Muscle of arm (tissue), 14 donors: ENCODE measurements at places on chromosomes 11 and 22. TPM values are rescaled to one million over a fixed set of nuclear protein-coding genes. Genes with fewer than 3 reads are reported as not detected.

GRCh38 chr11:76613901-76614300, 56.6 kb downstream of the LRRC32 start:
- DNase-seq, result no peak

Gene MTNR1B
- polyA plus RNA-seq, result 0.11 TPM

Gene OR51B5
- 0.14 TPM for polyA plus RNA-seq

GRCh38 chr22:35403356-35403755, 3.4 kb downstream of the MCM5 start:
- no peak for DNase-seq

Gene MCHR1
- polyA plus RNA-seq, result 0.41 TPM

Gene OR52N4
- not detected for polyA plus RNA-seq

DNA sequence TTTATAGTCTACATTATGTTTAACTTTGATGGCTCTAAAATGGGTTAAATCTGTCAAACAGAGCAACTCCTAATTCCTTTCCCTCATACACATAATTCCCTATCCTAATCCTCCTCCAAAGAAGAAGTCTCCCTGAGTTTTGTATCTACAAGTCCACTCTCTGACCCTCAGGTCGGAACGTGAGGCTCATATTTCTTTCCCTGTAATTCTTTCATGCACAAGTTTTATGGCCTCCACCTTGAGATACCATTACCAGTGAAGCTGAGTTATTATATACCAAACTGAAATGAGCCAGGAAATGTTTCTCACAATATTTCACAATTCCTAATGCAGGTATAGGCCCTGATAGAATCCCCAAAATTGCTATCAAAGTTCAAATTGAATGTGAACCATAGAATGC, 106.4 kb downstream of the CASP12 start:
- DNase-seq, result no peak

GRCh38 chr11:71242391-71242790, 10.0 kb downstream of the SHANK2 start:
- DNase-seq, result no peak

Gene CNGA4
- polyA plus RNA-seq, result 0.33 TPM

DNA sequence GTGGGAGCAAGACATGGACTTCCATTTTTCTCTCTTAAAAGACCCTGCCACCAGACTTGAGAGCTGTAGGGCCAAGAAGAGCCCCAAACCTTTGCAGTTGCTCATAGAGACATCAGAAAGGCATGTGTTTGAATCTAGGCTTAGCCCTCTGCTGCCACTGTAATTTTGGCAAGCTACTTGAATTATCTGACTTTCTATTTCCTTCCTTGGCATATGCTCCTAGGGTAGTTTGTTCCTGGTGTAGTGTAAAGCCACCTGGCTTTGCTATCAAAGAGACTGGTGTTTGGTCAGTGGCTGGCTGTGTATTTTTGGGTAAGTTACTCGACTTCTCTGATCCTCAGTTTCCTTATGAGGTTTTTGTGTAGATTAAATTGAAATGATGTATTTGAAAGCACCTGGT, 252.1 kb upstream of the CCDC90B start:
- DNase-seq, result no peak

GRCh38 chr22:38819387-38819940, 24.4 kb downstream of the NPTXR start:
- DNase-seq, result no peak

DNA sequence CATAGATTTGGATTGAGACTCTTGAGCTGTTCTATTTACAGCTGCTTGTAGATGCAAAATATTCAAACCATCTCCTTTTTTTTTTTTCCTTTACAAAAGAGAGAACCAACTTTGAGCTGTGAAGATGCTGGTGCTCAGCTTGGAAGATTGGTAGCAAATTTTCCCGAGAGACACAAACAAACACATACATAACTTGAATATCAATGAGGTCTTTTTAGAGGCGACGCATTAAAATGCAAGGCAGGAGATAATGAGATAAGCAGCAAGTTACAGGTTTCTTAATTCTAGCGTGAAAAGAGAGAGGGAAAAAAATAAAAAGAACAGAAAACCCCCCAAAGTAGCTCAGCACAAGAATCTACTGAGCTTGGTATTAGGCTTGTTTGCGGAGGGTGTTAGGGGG, 247.0 kb upstream of the SORL1-AS1 start:
- DNase-seq, result no peak

GRCh38 chr11:35792148-35792845, 129.7 kb downstream of the TRIM44 start:
- no peak for DNase-seq

DNA sequence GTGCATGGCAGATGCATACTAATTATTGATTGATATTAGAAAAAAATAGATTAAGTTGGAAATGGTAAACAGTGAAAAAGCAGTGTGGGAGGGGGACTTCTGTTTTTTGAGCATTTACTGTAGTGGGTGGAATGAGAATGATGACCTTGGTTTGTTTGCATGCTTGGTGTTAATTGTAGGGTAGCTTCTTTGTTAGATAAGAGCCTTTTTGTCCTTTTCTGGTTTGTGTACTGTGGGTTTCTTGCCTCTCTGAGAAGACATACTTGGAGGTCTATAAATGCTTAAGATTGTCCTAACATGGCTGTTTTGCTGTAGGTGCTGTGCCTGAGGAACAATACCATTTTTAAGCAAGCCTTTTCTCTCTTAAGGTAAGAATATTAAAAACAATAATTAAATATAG, 17.0 kb downstream of the MRPL48 start:
- no peak for DNase-seq

DNA sequence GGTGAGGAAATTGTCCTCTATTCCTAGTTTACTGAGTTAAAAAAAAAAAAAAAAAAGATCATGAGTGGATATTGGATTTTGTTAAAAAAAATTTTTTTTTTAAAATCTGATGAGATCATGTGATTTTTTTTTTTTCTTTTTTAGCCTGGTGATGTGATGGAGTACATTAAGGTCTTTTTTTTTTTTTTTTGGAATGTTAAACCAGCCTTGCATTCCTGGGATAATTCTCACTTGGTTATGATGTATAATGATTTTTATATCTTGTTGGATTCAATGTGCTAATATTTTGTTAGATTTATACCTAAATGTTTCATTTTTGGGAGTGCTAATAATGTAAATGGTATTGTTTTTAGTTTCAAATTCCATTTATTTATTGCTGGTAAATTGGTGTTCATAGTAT, 43.3 kb downstream of the DDX10 start:
- no peak for DNase-seq

Gene PRG2
- polyA plus RNA-seq, result 0.46 TPM

Gene FOLR3
- 0.35 TPM for polyA plus RNA-seq

GRCh38 chr11:45525393-45525792, 140.0 kb downstream of the CHST1 start:
- DNase-seq, result no peak

GRCh38 chr11:110808248-110808647, 96.0 kb upstream of the ARHGAP20 start:
- DNase-seq, result no peak

- no peak for DNase-seq
Observed at GRCh38 chr11:130859886-130860285, 56.4 kb downstream of the SNX19 start.

GRCh38 chr11:114121138-114121537, 61.6 kb downstream of the ZBTB16 start:
- DNase-seq, result no peak

- no peak for DNase-seq
Observed at GRCh38 chr22:19615867-19616581, 91.8 kb upstream of the CLDN5 start.

Gene SCGB1C1
- polyA plus RNA-seq, result not detected

DNA sequence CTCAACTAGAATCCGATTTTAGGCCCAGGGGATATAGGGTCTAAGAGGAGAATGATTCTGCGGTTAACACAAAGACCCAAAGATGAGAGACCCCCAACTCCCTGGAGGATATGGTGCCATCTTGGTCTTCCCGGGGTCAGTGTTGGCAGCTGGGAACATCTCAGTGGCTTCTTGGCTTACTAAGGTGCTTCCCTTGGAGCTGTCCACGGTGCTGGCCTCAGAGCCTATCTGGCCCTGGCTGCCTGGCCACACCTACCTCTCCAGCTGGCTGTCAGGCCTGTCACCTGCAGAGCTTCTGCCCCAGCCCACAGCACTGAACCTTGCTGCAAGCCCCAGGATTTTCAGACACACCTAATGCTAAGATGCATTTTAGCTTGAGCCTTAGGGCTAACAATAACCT, 70.7 kb upstream of the THY1 start:
- no peak for DNase-seq

Gene CLMP
- 19.7 TPM for polyA plus RNA-seq

GRCh38 chr11:73308003-73308960, at the start of gene ARHGEF17:
ARHGEF17 (plus strand) TSS chr11:73308276; CDS start chr11:73308639, 363 bp downstream.
- DNase-seq, result peak; percentile 88

Gene P2RX6
- 15.8 TPM for polyA plus RNA-seq

Gene BTG4
- not detected for polyA plus RNA-seq

- no peak for DNase-seq
Observed at GRCh38 chr11:126232683-126233082, 21.1 kb downstream of the FAM118B start.

DNA sequence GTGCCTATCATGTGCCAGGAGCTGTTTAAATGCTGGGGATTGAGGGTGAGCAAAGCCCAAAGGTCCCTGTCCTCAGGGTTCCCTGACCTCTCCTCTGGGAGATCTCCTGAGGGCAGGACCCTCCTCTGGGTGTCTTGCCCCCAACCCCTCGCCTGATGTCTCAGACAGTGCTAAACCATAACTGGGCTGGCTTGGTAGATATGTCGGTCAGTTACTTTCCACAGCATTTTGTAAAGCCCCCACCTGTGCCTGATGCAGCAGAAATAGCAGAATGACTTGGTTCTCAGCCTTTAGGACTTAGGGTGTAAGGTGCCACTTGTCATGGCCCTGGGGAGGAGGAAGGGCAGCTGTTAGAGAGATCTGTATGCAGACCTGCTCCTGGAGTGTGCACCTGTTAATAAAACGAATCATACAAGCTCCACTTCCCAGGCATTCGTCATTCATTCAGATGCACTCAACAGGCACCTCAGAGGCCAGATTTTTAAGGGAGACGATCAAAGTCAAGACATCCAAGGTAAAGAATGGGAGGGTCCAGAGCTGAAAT, 88.1 kb downstream of the TP53I11 start:
- no peak for DNase-seq

Gene BLID
- polyA plus RNA-seq, result not detected

GRCh38 chr22:40654522-40655167, 18.1 kb upstream of the MRTFA start:
- peak; percentile 87 for DNase-seq

DNA sequence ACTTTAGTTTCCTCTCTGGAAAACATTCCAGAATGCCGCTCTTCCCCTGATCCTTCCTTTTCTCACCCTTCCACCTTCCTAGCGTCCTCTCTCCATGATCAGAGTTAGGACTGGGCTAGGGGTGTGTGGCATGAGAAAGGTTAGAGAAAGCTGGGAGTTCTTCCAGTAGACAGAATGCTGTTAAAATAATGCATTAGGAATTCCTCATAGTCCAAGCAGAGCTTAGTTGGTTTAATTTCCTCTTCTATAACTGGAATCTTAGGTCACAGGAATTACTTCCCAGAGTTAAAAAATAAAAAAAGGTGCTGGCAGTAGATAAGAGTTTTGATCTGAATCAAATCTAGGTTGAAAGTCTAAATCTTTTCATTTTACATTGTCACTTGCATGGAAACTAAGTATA, 37.2 kb upstream of the ADORA2A start:
- DNase-seq, result no peak

GRCh38 chr11:57499413-57499982, 16.0 kb downstream of the SLC43A1 start:
- DNase-seq, result peak; percentile 89

DNA sequence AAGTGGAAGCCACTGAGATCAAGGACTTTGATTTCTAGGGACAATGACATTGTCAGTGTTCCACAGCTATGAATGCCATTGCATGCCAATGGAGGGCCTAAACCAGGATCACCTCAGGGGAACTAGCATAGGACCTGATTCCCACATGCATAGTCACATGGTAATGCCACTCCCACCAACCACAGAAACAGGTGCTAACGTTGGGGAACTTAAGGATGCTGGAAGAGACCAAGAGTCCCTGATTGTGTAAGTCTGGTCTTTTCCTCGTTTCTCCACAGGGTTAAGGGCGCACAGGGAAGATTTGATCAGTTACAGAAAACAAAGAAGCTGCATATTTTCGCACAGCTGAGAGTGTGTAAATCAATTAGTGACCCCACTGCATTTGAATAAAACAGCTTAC, 59.4 kb upstream of the CD44 start:
- DNase-seq, result no peak

Gene SGSM1
- 0.24 TPM for polyA plus RNA-seq

DNA sequence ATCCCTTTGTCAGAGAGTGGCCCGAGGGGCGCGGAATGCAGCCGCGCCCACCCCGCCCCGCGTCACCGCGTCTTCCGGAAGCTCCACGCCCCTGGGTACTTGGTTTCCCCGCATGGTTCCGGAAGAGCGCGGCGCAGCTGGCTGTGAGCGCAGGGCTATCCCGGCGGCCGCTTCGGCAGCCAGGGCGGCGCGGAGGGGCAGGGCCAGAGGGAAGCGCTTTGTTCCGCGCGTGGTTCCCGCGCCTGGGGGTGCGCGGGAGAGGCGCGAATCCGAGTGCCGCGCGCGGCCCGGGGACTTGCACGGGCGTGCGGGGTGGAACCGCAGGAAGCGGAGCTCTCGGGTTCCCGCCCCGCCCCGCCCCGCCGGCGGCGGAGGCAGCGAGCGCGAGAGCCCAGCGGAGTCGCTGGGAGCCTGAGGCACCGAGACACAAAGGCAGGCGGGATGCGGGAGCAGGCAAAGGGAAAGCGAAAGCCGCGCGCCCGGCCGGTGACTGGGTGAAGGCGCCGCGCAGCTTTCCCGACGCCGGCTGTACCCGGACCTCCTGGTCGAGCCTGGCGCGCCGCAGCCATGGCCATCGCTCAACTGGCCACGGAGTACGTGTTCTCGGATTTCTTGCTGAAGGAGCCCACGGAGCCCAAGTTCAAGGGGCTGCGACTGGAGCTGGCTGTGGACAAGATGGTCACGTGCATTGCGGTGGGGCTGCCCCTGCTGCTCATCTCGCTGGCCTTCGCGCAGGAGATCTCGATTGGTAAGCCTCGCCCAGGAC, at the start of gene PANX1:
PANX1 (plus strand) TSS at position 96 of the 766 bp plus-strand sequence; CDS start at position 568, 472 bp downstream.
- DNase-seq, result peak; percentile 84

DNA sequence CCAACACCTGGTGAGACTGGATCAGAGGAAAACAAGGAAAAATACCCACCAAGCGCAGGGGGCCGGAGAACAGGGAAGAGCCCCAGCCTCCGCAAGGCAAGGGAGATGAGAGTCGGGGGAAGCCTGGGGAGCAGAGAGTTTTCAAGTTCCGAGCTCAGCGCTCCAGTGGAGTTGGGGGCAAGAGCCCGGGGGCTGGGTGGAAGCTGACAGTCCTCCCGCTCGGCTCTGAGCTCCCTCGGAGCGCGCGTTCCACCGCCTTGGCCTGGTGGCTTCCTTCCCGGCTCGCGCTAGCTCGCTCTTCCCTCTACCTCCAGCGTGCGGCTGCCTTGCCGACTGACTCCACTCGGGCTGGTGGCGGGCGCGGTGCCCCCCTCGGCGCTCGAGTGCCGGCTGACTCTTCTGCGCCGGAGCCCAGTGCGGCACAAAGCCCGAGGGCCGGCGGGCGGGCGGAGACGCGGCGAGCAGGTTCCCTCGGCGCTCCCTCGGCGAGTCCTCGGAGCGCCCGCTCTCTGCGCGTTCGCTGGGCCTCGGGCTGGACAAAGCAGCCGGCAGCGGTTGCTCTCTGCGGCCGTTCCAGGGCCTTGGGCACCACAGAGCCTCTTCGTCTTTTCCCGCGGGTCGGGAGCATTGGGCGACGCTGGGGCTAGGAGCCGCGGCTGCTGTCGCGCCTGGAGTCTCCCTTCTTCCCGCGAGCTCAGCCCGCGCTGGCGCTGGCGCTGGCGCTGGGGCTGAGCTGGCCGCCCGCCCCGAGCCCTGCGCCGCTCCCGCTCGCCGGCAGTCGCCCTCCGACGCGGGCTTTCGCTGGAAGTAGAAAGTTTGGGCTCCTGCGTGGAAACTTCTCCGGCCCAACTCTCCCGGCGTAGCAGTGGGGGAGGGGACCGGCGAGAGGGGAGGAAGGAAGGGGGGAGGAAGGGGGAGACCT, 1.0 kb downstream of the PAX6 start:
- DNase-seq, result no peak
